Activated CD8-positive, alpha-beta memory T cell treated with anti-CD3 and anti-CD28 coated beads, Interleukin-2, amount 10 ng/mL, durations not matched to agents 7 days and 5 days (primary cell): ENCODE measurements at places on chromosomes 7 and 10.
A peak's percentile ranks its signal among the peaks of the same experiment; 100 is the strongest.

- DNase-seq, result no peak
Observed at GRCh38 chr7:30846378-30846777, 65.3 kb upstream of the AQP1 start.

DNA sequence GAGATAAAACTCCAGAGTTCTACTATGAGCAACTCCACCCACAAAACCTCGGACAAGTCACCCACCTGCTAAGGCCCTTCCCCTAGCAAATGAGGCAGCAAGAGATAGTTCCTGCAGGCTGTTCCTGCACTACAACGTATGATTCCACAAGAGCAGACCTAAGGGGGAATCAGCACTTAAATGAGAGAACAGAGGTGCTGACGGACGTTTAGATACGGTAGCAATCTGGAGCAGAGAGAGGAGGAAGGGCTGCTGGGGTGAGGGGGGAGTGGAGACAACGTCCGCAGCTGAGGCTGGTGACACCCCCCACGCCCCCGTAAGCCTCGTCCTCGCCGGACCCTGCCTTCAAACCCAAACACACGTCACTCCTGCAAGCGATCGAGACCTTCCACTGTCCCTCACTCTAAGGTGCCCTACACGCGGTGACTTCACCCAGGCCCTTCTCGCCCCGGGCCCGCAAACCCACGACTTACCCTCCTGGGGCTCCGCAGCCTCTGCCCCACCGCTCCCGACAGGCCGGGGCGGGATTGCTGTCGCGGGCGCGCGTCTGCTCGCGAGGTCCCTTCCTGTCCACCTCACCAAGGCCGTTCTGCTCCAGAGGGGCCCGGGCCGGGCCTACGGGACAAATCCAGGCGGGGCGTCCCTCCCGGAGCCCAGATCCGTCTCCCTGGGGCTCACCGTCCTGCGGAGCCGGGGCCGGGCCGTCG, 635 bp downstream of the ZNF12 start:
- DNase-seq, result peak; percentile 58

DNA sequence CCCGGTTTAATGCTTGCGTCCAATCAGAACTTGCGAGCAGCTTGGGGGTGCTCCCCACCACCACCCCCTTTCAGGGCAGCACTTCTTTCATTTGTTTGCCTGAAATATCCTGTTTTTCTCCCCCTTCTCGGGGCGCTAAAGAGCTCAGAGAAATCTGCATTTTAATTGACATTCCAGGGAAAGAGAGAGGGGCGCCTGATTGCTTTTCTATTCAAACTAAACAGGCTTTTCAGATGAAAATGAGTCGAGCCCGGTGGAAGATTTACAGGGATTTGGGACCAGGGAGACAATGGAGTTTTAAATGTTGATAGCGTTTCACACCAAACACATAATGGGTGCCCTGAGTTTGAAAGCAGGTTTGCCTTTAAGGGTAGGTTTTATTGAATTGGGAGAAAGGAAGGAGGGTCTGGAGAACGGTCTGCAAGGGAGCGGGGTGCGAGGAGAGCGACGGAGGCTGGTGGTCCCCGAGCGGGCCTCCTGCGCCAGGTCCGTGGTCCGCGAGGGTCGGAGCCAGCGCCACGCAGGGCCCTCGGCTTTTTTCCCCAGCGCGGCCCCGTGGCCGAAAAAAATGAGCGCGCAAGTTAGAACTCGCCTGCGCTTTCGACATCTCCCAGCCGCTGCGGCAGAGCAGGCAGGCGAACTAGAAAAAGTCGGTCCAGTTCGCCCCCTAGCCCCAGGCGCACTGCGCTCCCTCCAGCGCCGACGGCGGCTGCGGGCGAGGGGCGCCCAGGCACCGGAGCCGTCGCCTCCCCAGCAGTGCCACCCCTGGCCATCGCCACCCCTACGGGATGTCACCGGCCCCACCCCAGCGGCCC, 1.3 kb downstream of the FGFR2 start:
- DNase-seq, result no peak

DNA sequence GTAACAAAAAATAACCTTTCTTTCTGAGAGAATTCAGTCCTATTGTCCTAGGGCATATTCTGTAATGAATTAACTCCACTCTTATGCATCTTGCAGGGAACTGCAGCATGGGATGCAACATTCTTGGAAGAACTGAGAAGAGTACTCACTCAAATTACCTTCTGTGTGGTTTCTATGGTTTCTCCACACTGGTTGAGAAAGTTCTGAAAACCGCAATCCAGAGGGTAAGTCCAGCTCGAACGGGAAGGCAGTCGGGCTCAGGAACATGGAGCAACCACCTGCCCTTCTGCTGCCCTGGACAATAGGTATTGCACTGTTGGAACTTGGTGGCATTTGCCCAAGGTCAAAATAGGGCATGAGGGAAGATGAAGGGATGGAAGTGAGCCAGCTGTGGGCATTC, 59.6 kb upstream of the CDK13 start:
- DNase-seq, result no peak

DNA sequence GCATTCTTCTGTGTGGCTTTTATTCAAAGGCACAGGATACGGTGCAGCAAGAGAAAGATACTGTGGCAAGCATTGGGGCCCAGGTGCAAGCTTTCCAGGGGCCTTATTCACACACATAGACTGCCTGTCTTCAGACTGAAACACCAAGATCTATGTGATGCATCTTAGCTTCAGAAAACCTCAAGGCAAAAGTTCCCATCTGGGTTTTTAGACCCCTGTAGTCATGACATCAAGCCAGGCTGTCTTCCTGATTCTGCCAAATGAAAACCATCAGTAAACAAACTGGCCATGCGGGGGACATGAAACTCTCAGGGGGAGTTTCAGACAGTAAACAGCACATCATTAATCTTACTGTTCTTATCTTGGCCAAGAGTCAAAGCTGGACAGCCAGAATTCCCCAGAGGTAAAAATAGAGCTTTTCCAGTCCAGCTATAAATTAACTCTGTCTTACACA, 9.8 kb downstream of the AGBL3 start:
- DNase-seq, result no peak

DNA sequence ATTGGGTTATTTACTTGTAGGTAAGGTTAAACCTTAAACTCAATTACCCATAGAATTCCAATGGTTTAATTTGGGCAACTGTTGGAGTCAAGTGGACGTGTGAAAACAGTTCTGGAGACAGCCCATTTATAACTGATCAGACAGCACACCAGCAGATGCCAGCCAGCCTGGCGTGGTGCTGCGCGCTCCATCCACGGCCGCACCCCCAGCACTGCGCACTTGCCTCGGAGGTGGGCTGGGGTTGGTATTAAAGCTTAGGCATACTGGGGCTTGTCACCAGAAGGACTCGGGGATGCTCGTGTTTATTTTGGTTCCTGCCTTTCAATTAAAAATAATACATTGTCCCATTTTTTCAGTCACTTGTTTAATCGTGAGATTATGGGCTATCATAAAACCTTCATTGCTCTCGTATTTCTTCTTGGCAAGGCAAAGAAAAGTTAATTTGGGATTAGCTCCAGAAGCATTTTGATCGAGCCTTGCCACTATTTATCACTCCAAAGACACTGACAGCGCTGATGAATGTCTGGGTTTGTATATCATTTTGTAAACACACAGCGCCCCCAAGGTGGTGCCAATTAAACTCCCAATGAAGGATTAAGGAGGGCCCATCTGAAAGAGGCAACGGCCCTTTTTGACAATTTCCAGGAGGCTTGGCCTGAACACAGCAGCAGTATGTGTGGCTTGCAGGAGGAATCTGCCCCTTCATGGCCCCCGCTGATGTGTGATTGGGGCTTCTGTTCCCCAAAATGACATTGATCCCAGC, 204.5 kb upstream of the CXCL12 start:
- DNase-seq, result no peak

DNA sequence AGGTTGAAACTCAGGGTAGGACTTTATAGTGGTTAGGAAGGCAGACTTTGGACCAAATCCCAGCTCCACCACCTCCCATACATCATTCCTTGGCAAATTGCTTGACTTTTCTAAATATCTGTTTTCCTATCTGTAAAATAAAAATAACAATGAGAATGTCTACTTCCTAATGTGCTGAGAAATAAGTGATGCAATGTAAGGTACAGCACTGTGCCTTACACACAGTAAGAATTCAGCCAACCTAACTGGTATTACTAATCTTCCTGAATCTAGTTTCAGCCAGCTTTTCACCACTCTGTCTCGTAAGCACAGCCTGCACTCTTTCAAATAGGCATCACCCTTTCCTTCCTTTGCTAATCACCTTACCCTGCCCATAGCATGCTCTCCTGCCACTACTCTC, 9.7 kb downstream of the PRLHR start:
- DNase-seq, result no peak

DNA sequence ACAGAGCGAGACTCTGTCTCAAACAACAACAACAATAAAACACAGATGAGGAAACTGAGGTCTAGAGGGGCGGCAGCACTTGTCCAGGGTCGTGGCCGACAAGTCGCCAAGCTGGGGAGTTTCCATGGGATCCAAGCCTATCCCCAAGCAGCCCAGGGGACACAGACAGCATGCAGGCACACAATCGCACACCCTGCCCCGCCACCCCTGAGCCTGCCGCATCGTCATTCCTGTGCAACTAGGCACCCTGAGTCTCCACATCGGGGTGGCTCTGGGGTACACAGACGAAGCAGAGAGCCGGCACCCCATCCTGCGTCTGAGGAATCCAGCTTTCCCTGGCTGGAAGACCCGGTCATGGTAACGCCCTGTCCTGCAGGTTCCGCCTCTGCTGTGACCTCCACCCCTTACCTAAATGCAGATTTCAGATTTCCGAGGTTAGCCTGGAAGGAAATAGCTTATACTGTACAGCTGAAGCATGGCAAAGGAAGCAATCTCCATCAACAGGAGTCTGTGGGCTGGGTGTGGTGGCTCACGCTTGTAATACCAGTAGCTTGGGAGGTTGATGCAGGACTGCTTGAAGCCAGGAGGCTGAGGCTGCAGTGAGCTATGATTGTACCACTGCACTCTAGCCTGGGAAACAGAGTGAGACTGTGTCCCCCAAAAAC, 136.1 kb upstream of the TNRC18 start:
- no peak for DNase-seq

GRCh38 chr7:68488341-68489060, 1109.8 kb upstream of the AUTS2 start:
- DNase-seq, result no peak

DNA sequence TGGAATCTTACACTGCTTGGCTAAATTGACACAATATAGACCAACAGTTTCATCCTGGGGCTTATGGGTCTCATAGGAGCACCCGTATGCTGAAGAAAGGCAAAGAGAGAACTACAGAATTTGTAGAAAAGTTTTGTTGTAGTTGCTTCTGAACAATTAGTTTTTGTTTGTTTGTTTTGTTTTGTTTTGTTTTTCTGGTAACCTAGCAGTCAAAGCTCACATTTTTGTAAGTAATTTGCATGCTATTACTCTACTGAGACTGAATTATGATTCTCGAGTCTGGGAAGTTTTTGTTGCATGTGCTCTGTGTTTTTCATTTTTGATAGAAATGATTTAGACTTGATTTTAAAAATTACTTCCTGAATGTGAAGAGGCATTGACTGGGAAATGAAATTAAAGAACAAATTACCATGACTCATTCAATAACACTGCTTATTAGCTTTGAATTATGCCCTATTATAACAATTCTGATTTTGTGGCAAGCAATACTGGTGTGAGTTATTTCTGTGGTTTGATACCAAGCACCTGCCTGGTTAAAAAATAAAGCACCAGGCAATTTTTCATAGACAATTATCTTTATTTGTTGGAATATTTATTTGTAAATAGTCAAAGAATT, 438 bp downstream of the LSMEM1 start:
- DNase-seq, result no peak

DNA sequence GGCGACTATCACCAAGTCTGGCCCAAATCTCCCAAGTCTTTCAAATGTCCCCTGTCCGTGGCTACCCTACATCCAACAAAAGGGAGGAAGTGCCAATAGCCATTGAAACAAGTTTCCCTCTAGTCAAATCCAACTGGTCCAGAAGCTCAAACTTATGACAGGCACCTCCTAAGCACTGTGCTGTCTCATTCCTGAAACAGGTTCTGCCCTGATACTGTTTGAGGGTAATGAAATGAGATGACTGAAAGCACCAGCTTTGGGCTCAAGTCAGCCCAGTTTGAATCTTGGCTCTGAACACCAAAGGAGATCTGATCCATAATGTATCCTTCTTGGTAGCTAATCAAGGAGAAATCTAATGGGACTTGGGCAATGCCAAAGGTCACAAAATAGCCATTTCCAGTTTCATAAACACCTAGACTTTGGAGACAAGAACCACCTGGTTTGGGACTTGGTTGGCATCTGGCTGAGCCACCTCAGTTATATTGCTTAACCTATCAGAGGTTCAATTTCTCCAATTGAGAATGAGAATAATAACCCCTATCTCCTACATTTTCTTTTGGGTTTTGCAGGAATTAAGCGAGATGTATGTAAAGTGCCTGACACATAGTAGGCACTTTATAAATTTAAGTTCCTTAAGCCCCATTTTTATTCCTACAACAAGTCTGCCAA, 34.7 kb upstream of the ARID5B start:
- DNase-seq, result no peak

DNA sequence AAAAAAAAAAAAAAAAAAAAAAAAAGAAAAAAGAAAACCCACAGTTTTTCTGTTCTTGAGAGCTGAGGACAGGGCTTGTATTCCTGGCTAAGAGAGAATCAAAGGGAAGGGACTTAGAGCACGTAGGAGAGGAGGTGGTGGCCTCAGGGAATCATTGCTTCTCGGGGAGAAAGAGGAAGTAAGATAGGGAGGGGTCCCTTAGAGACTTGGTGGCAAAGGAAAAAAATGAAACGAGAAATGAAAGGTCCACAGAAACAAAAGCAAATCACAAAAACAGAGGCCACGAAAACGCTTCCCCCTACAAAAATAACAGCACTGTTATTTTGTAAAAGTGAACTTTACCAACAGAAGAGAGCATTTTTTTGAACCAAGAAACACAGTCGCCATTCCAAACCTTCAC, 323.1 kb upstream of the GALNT17 start:
- no peak for DNase-seq

DNA sequence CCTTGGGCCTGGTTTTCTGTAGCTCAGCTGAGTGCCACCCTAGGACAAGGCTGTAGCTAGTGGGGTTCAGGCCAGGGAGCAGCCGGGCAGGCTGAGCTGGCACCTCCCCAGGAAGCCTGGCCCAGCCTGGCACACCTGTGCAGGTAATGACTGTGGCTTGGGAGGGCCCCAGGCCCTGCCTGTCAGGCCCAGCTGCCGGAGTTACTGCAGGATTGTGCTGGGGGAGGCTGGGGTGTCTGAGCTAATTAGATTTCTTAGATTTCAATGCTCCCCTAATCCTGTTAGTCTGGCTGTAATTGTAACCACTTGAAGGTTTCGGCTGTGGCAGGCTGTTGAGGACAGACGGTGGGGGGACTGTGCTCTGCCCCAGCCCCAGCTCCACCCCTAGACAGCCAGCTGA, 6.0 kb downstream of the ZMIZ1 start:
- no peak for DNase-seq

GRCh38 chr7:136845899-136846465, 22.5 kb upstream of the CHRM2 start:
- DNase-seq, result no peak

- DNase-seq, result no peak
Observed at GRCh38 chr7:140876519-140877248, 48.0 kb downstream of the BRAF start.
